Stimulated activated CD8-positive, alpha-beta memory T cell treated with anti-CD3 and anti-CD28 coated beads, Interleukin-12 subunit alpha, Interleukin-12 subunit beta, amount 100 ng/mL, for 1 hour (primary cell): ENCODE measurements at places on chromosomes 3 and 15.
A peak's percentile ranks its signal among the peaks of the same experiment; 100 is the strongest.

DNA sequence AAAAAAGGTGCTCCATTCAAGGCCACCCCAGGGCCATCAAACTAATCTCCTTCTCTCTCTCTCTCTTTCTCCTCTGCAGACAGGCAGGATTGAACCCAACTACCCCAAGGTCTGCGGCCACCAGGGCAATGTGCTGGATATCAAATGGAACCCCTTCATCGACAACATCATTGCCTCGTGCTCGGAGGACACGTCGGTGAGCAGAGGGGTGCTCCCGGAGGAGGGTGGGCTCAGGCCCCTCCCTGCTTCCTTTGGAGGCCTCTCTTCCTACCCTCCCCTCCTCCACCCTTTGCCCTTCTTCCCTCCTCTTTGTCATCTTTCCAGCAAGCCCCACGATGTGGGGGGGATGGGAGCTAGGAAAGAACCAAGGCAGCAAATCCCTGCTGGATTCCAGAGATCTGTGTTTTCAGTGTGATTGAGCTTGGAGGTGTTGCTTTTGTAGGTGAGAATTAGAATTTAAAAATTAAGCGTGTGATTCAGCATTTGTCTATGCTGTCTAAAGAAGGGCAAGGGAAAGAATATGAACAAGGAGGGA lies 116.3 kb downstream of the CORO2B start:
- no peak for DNase-seq

- no peak for DNase-seq
Observed at GRCh38 chr3:21587894-21588293, 163.1 kb downstream of the ZNF385D start.

DNA sequence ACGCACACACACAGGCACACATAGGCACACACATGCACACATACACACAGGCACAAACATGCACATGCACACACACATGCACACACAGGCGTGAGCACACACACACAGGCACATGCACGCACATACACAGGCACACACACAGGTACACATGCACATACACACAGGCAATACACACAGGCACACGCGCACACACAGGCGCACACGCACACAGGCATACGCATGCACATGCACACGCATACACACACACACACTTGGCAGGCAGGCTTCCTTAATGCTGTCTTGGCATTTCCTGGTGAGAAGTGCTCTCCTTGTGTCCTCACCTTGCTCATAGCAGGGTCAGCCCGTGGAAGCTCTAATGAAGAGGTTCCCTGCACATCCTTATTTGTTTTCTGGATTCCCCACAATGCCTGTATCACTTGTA lies 8.4 kb upstream of the SLCO2A1 start:
- no peak for DNase-seq

DNA sequence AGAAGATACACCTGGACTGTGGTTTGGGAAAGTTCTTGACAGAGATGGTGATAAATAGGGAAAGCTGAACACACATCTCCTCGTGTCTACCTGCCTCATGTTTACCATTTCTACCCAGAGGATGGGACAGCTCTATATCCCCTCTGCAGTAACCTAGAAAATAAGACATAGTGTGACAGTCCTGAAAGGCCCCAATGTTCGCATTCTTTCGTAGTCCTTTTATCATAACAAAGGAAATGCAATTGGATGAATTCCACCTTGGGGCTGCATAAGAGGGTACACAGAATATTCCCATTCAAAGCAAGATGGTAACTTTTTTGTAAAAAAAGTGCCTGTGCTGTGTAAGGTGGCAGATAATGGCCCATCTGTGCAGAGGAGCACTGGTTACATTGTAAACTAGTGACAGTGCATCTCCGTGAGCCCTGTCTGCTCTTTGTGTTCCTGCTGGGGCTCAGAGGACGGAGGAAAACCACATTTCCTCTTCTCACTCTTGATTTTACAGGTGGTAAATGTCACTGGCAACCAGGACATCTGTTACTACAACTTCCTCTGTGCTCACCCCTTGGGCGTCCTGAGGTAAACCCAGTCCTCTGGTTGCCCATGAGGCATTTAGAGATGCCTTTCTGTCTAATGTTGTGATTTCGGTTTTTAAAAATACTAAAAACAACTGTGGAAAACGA lies 74.3 kb downstream of the SIDT1 start:
- peak; percentile 6 for DNase-seq

DNA sequence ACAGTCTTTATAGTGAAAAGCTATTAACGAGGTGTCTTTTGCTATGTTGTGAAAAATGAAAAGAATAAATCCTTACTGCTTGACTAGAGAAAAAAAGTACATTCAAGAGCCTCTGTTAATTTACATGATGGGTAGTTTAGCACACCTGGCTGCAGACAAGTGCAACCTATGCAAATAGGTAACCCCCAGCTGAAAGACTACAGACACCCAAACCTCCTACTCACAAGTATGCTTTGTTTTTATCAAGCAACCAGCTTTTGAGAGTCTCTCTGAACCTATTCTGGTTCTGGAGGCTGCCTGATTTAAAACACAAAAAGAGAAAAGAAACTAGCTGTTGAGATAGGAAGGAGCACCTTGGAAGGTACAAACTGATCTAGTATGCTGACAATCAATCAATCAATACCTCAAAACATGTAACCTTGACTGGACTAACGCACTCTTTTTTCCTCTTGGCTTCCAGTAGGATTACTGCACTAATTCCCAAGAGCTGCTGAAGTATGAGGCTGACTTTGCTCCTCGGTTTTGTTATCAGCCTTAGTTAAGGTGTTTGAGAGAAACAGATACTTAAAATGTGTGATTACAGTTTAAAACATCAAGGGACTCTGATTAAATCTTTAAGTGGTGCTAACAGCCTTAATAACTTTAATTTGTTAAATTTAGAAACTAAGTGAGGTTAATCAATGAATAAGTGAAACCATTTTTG lies 63.6 kb downstream of the OSBPL10 start:
- no peak for DNase-seq

DNA sequence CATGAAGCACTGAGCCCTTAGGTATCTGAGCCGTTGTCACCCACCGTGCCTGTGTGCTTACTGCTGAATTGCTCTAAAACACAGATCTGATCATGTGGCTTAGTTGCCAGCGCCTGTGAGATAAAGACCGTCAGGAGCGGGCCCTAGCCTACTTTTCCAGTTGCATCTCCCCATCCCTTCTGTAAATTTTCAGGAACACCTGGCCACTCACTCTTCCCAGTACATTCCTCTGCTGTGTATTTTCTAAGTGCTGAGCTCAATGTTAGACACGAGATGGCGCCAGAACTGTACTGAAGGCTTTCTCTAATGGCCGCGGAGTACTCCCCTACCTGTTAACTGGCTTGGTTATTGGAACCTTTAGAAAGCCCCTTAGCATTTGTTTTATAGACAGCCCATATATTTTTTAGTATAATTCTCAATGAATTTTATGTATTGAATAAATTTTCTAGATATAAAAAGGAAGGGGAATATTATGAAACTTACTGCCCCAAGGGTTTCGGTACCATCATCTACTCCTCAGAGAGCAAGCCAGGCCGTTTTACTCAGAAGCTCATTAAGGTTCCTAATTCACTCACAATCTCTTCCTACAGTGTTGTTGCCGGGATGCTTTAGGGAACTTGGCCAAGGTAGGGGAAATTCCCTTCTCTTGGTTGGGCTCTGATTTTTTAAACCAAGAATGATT lies 16.7 kb upstream of the WNT7A start:
- no peak for DNase-seq

GRCh38 chr3:169171739-169172138 lies 491.8 kb downstream of the MECOM start:
- DNase-seq, result no peak

DNA sequence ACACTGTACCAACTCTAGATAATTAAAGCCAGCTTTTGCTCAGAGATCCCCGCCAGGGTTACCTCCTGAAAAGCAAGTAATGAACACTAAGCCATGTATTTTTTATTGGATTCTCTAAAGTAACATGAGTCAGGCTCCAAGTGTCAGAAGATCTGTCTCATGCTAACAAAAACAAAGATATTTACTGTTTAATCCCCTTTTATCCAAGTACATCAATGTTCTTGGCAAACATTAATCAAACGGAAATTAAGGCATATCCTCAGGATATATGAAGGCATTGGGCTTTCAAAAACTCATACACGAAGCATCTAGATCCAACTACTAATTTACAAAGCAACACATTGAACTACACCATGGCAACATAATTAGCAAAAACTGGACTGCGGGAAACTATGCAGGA lies 37.2 kb downstream of the MYO5A start:
- DNase-seq, result no peak

- no peak for DNase-seq
Observed at GRCh38 chr15:79352206-79352605, 41.3 kb downstream of the TMED3 start.

GRCh38 chr3:107416138-107416537 lies 38.9 kb downstream of the CCDC54 start:
- DNase-seq, result no peak

DNA sequence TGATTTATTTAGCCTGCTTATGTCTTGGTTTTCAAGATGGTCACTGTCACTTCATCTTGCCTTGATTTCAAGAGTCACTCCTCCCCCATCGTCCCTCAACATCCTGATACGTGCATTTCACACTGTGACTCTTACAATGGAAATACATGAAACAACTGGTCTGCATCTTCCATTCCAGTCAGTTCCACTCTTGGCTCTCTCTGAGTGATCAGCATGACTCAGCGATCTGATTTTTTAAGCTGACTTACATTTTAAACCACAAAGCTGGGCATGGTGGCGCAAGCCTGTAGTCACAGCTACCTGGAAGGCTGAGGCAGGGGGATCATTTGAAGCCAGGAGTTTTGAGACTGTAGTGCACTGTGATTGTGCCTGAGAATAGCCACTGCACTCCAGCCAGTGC lies 271.2 kb upstream of the ROPN1 start:
- DNase-seq, result no peak

- no peak for DNase-seq
Observed at GRCh38 chr15:88716543-88717381, 77.9 kb downstream of the ISG20 start.

DNA sequence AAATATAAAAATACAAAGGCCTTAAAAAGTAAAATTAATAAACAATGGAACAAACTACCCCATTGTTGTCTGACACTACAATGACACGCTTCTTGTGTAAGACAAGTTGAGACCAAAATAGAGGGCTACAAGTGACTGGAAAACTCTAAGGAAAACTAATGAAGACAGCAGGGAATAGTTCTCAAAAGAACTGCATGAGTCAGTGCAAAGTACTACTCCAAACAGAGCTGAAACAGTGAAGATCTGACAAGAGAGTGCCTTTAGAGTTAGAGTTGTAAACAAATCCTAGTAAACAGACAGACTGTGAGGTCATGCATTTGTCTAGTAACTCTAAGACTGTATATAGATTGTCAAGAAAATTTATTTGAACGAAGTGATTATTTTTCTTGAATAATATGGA lies 233.9 kb downstream of the BBX start:
- no peak for DNase-seq

GRCh38 chr3:49004352-49005302 lies 2.6 kb upstream of the WDR6 start:
- no peak for DNase-seq

- no peak for DNase-seq
Observed at GRCh38 chr3:46706771-46707582, 5.8 kb downstream of the TMIE start.

- no peak for DNase-seq
Observed at GRCh38 chr3:126548556-126549466, 9.9 kb downstream of the C3orf22 start.

GRCh38 chr3:64728994-64729393 lies 41.2 kb upstream of the ADAMTS9 start:
- DNase-seq, result no peak

GRCh38 chr15:40270246-40270995 lies 12.4 kb downstream of the ANKRD63 start:
- DNase-seq, result no peak

- no peak for DNase-seq
Observed at GRCh38 chr15:71301958-71302621, 186.8 kb downstream of the THSD4 start.

DNA sequence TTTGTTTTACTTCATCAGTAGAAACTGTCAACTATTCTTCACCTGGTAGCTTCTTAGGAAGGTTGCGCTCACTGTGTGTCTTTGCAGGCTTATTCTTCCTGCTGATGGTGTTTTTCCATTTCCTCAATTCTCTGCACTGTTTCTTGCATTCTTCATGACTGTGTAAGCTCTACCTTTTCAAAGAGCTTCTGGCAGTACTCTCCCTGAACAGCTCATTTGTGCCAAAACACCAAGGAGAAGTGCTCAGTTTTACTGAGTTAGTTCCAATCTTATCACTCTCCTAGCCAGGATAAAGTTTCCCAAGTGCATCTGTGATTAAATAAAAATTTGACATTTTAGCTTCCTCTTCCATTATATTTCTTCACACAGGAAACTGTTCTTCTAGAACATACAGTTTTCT lies 339.8 kb downstream of the EPHA3 start:
- DNase-seq, result no peak

- DNase-seq, result no peak
Observed at GRCh38 chr15:79494384-79494909, 62.3 kb downstream of the MINAR1 start.

- DNase-seq, result no peak
Observed at GRCh38 chr3:149145974-149146373, 16.5 kb downstream of the HPS3 start.

DNA sequence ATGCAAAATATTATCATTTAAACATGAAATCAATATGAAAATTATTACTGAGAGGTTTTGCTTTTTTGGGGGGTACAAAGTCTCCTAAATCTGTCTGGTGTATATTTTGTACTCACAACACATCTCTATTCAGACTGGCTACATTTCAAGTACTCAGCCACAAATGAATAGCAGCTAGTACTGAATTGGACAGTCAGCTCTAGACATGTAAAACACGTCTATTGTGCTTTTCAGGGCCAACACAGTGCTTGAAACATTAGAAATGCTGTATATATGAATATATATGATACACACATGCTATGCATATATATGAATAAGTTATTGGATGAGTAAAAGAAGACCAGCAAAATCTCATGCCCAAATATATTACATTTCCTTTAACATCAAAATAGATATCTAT lies 103.8 kb upstream of the CFAP20DC start:
- no peak for DNase-seq

DNA sequence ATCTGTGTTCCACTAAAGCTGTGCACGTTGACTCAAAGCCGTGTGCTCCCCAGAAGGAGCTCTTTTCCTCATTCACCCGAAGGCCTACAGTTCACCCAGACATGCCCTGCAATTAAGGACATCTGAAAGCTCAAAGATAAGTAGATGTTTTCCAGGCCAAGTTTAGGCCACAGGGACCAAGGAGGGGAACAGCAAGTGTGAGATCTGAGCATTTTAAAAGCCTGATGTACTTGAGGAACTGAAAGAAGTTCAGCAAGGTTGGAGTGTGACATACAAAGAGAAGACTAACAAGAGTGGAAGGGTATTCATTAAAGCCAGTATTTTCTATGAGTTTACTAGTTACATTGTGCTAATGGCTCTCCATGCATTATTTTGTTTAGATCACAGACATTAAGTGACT lies 68.0 kb downstream of the CASR start:
- DNase-seq, result no peak

GRCh38 chr3:65902304-65902793 lies 136.4 kb downstream of the MAGI1 start:
- DNase-seq, result no peak

GRCh38 chr3:2261747-2262146 lies 163.1 kb downstream of the CNTN4 start:
- DNase-seq, result no peak

- no peak for DNase-seq
Observed at GRCh38 chr3:72067721-72068120, 282.8 kb upstream of the PROK2 start.
